ENCODE measurements at places on chromosomes 12 and 14.

DNA sequence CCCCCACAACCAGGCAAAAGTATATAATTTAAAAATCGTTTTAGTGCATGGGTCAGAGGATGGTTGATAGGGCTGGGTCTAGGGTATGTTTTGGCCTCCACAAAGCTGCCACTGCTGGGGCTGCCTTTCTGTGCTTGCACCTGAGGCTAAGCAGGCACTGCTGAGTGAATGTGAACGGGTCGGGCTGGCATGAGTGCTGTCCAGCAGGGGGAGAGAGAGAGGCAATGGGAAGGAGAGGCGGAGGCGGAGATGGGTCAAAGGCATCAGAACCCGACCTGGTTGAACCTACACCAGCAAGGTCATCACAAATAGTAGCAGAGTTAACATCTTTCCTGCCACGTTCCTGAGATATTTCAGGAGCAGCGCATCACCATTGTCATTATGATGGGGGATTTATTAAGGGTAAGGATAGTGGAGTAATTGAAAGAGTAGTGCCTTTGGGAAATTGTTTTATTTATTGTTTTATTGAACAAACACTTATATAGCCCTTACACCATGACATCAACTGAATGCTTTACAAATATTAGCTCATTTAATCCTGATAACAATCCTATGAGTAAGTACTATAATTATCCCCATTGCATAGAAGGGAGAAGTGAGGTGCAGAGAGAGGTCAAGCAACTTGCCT lies 5.8 kb upstream of the NRXN3 start:
- peak; percentile 83 for DNase-seq

DNA sequence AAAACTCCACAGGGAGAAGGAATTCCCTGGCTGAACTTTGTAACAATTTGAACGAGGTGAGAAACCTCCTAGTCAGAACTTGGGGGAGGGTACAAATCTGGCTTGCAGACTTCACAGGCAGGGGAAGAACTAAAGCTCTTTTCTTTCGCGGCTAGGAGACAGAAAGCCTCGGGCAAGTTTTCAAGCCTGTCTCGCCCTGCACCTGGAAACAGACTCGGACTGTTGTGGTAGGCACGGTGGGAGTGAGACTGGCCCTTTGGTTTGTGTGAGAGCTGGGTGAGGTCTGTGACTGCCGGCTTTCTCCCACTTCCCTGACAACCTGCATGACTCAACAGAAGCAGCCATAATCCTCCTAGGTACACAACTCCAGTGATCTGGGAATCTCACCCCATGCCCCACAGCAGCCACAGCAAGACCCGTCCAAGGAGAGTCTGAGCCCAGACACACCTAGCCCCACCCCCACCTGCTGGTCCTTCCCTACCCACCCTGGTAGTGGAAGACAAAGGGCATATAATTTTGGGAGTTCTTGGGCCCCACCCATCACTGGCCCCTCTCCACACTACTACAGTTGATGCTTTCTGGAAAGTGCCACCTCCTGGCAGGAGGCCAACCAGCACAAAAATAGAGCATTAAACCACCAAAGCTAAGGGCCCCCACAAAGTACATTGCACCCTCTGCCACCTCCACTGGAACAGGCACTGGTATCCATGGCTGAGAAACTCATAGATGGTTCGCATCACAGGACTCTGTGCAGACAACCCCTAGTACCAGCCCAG lies 102.7 kb upstream of the ST8SIA1 start:
- no peak for DNase-seq

- no peak for DNase-seq
Measured at GRCh38 chr12:77553976-77554619, 276.6 kb upstream of the NAV3 start.

DNA sequence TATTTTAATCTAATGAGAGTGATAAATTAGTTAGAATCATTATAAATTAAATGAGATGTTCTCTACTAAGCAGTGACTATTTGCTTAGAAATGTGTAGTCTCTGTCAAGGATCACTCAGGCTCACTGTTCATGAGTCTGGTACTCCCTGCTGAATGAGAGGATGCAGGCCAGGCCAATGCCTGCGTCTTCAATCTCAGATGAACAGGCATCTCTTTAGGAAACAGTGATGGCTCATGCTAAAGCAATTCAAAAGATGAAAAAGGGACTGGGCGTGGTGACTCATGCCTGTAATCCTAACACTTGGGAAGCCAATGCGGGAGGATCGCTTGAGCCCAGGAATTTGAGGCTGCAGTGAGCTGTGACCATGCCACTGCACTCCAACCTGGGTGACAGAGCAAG lies 106.8 kb downstream of the ZFC3H1 start:
- DNase-seq = no peak

- no peak for DNase-seq
Measured at GRCh38 chr14:102202944-102203343, 63.2 kb downstream of the WDR20 start.

GRCh38 chr12:104083769-104084475 lies 19.6 kb downstream of the HCFC2 start:
- DNase-seq = no peak

DNA sequence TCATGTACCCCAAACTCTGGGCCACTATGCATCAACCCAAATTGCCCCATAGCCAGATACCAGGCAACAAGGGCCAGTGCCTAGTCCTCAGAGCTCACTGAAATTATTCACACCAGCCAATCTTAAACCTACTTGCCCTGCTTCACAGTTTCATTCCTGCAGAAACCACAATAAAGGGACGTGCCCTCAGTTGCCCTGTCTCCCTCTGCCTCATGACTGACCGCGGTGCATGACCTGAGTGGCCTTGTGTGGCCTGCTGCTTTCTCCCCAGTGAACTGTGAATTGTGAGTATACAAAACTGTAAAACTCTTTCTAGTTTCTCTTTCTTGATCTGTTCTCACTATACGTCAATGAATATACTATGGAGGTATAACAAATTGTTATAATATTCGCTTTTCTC lies 490.9 kb upstream of the MIS18BP1 start:
- DNase-seq = no peak

DNA sequence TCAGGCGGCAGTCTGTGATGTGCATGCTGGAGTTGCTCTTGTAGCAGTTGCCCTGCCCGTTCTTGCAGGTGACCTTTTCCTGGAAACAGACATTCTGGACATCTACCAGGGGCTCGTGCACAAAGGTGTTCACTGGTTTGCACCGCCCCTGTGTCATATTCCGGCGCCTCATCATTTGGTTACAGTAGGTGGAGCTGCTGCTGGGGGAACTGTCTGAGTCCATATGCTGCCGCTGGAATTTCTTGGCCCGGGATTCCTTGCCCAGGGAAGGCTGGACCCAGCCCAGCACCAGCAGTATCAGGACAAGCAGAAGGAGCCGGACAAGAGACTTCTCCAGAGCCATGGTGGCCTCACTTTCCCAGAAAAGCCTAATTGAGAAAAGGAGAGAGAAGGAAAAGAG lies 918 bp downstream of the RNASE1 start:
- no peak for DNase-seq

DNA sequence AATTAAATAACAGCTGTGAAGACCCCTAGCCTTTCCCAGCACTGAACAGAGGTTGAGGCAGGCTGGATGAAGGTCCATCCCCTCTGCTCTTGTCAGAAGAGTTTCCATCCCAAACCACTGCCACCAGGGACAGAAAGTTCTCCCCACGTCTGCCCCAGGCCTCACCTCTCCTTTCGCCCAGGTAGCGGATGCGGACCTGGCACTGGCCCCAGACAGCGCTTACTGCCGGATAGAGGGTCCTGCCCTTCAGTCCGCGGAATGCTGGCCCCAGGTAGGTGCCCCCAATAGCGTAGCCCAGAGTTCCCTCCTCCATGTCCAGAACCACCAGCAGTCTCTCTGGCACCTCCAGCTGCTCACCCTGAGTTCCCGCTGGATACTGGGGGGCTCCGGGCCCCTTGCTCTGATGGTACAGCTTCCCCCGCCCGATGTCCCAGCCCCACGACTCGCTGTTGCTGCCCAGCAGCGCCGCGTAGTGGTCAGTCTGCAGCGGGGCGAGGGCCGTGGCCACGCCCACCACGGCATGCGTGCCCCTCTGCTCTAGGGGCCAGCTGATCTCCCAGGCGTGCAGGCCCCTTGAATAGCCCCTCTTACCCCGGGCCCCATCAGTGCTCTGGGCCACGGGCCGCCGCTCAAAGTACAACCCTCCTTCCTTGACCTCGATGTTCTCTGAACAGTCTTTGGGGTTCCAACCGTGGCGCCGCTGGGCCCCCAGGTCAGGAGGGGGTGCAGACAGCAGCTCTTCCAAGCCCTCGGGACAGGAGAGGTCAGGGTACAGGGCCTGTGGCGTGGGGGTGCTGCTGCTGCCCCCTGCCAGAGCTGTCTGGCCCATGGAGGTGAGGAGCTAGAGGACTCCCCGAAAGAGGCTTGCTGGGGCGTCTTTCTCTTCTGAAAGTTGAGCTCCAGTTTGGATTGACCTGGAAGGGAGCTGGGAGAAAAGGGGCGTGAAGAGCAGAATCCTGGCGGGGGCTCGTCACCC lies 742 bp downstream of the SPSB2 start:
- DNase-seq = peak; percentile 95

DNA sequence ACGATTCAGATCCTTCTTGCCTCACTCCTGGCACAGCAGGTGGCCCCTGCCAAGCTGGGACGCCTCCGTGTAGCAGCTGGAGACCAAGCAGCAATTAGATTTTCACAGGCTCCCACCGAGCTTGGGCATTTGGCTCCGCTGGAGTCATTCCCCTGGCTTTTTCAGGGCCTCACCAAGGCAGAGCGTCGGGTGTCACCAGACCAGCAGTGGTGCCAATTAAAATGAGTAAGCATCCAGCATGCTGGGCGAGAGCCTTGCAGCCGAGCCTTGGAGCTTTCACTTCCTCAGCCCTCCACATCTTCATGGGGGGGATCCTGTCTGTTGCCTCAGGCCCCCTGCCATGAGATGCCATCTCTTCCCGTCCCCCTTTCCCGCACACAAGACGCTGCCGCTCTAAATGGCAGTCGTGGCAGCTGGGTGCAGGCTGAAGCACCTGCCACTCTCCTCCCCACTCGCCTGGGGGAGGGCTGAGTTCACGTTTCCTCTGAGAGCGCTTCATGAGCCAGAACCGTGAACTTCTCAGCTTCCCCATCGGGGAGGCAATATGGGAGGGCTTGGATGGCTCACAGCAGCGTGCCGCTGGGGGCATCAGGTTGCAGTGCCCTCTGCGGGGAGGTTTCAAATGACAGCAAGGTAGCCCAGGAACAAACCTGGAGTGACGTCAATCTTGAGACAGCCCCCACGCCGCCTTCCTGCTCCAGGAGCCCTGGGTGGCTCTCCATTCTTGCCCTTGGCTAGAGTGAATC lies 11.7 kb downstream of the TPCN1 start:
- DNase-seq = peak; percentile 82

DNA sequence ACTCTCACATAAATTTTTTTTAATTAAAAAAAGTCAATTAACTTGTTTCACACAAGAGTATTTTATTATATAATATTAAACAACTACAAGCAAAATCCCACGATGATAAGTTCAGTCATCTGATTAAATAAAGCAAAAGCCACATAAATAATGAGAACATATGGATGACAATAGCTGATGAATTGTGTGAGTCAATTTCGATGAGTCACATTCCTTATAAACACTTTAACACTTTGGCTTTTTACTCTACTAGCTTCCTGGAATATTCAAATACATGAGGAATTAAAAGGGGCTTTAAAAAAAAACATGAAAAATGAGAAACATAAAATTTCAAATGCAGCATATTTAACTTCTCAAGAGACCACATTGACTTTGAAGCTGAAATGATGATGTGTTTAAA lies 95.3 kb downstream of the BCAT1 start:
- DNase-seq = no peak

GRCh38 chr14:20697273-20698017 lies 8.9 kb downstream of the ANG start:
- DNase-seq = peak; percentile 72

- peak; percentile 60 for DNase-seq
Measured at GRCh38 chr12:18430425-18431048, 169.2 kb downstream of the PIK3C2G start.

DNA sequence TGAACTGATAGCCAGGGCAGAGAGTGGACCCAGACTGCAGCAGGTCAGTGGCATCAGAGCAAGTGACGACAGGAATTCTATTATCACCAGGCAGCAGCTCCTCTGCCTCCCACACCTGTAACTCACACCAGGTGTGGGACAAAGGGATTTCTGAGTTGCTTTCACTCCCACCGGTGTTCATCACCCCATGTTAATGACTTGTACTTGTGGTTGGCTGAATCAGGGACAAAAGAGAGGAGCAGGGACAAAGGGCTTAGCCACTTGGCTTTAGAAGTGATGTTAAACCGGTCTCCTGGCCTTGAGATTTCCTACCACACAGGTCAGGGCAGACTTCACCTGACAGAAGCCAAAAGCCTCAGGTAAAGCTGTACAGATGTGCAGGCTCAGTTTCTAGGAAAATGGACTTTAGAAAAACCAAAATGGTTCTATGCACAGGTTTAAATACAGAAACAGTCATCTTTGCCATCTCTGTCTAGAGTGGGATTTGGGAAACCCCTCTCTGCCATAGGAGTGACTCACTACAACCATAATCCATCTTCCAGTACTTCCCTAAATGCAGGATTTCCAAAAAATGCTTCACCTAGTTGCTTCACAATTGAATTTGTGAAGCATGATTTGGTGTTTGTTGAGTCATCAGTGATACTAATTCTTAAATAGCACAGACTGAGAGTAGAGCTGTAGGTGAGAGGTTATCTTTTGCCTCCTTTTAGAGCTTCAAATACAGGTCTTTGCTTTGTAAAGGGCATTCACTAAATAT lies 158.5 kb downstream of the PRKCH start:
- DNase-seq = no peak

DNA sequence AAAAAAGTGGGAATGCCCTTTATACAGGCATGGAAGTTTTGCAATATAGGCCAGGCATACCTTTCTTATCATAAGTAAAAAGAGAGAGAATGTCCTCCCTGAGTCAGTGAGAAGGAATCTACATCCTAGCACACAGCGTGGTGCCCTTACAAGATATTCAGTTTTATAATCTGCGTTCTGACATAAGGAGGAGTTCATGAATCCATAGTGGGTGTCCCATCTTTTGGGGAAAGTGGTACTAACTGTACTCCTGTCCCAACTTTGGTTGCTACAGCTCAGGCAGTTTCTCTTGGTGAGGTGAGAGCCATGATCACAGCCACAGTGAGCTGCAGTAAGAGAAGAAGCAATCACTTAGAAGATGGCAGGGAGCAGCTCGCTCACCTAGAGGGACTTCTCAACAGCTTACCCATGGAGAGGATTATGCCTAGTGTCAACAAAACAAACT lies 332.9 kb downstream of the BCAT1 start:
- no peak for DNase-seq

DNA sequence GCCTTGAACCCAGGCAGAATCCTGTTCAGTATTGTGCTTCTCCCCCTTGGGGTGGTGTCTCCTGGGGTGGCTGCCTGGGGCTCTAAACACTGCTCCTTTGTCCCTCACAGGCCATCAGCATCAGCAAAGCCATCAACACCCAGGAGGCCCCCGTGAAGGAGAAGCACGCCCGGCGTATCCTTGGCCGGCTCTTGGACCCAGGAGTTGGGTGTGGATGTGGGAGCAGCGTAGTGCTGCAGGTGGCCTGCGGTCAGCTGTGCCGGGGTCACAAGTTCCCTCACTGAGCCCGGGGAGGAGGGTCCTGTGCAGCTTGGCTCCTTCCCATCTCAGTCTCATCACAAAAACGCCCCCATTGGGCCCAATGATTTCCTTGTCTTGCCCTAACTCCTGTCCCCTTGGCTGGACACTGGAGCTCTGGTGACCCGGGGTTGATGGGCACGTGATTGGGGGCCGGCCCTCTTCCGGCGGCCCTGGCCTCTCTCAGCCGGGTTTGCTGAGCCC lies 12.7 kb downstream of the HIP1R start:
- DNase-seq = no peak
